ENCODE measurements at places on chromosomes 3 and 15. TPM values are rescaled to one million over a fixed set of nuclear protein-coding genes. Genes with fewer than 3 reads are reported as not detected.
A peak's percentile ranks its signal among the peaks of the same experiment; 100 is the strongest.

GRCh38 chr15:51312166-51313073 is 26.0 kb downstream of the CYP19A1 start:
- no peaks in the 10 kb centered on the region for H3K36me3 ChIP-seq
- H3K27me3 ChIP-seq, result no peaks in the 10 kb centered on the region
- H3K4me3 ChIP-seq, result no peak overlapping the region
- H3K27ac ChIP-seq, result no peak overlapping the region

DNA sequence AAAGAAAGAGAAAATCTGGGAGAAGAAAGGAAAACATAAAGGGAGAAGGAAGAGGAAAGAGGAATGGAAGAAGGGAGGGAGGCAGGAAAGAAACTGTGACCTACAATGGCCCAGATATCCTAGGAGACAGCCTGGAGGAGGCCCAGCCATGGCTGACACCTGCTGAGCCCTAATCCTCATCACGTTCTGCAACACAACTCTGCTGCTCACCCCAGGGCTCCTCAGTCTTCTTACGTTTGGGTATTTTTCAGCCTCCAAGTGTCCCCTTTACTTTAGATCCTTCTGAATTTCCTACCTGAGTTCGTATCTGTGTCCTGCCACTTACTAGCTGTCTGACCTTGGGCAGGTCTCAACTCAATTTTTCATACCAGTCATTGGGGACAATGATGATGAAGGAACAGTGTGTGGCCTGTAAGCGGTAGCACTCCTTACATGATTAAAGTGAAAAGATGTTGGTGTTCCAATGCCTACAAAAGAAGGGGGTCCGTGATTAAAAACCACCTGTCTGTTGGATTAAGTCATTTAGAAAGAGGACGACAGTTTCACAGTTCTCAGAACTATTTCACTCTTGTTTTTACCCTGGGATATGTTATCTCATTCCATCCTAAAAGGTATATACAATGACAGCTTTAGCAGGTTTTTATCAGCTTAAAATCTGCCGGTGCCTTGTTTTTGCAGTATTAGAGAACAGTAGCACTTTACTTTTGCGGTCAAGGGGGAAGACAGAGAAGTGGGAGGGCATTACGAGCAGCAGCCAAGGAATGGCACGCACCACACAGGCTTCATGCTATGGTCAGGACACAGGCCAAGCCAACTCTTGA is 47.4 kb downstream of the CCR4 start:
- H3K4me3 ChIP-seq, result no peak overlapping the region
- H3K36me3 ChIP-seq, result peaks cover 2% of the 10 kb centered on the region
- no peaks in the 10 kb centered on the region for H3K4me1 ChIP-seq
- no peak for DNase-seq
- H3K27ac ChIP-seq, result no peak overlapping the region
- H3K27me3 ChIP-seq, result no peaks in the 10 kb centered on the region

DNA sequence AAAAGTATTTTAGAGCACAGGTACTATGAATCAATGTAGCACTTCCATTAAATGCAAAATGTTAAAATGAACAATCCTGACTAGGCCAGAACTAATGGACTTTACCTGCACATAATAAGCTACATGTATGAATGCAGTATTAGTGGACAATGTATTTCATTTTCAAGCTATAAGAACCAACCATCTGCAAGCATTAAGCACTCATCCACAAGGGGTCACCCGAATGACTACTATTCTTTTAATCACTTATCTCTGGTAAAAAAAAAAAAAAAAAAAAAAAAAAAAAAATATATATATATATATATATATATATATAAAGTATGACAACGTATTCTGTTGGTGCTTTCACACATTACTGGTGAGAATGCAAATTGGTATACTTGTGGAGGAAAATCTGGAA is 7.2 kb downstream of the HERC1 start:
- DNase-seq, result no peak
- H3K36me3 ChIP-seq, result no peaks in the 10 kb centered on the region
- H3K4me1 ChIP-seq, result no peaks in the 10 kb centered on the region
- no peaks in the 10 kb centered on the region for H3K27me3 ChIP-seq
- no peak overlapping the region for H3K4me3 ChIP-seq
- H3K27ac ChIP-seq, result no peak overlapping the region

GRCh38 chr3:87161417-87161816 is 65.7 kb upstream of the CHMP2B start:
- H3K27me3 ChIP-seq, result no peaks in the 10 kb centered on the region
- no peak for DNase-seq
- no peaks in the 10 kb centered on the region for H3K36me3 ChIP-seq

The IL17RC gene
- total RNA-seq, result 33.8 TPM

DNA sequence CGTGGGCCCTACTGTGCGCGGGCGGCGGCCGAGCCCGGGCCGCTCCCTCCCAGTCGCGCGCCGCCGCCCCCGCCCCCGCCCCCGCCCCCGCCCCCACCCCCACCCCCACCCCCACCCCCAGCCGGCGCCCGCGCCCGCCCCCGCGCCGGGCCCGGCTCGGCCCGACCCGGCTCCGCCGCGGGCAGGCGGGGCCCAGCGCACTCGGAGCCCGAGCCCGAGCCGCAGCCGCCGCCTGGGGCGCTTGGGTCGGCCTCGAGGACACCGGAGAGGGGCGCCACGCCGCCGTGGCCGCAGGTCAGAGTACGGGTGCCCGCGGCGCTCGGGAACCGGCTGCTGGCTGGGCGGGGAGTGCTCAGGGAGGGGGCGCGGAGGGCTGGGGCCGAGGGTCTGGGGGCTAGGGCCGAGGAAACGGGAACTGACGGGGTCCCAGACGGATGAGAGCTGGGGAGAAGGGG is 1.1 kb upstream of the PPARG start:
- no peak overlapping the region for H3K27ac ChIP-seq
- no peaks in the 10 kb centered on the region for H3K27me3 ChIP-seq
- H3K4me3 ChIP-seq, result peak overlapping the region; percentile 27
- DNase-seq, result peak; percentile 60

The KBTBD12 gene
- total RNA-seq, result 7.6 TPM

DNA sequence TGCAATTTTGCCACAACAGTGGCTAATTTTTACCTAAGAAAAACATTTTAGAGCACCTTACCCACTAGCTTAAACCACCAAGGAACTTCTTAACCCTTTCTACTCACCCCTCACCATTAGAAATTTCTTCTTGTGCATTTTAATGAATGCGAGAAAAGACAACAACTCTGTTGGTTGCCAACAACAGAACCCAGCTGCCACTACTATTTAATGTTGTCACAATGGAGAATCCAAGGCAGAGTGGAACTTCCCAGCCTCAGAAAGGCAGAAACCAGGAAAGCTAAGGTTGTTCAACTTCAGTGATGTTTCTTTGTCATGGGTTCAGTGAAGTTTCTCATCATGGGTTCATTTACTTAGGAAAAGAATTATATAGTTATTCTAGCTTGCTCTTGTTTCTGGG is 325.2 kb upstream of the ARL6 start:
- no peaks in the 10 kb centered on the region for H3K36me3 ChIP-seq
- no peaks in the 10 kb centered on the region for H3K4me1 ChIP-seq
- H3K4me3 ChIP-seq, result no peak overlapping the region
- no peak overlapping the region for H3K27ac ChIP-seq

Measured in aorta (tissue), 5 donors.